ENCODE measurements at places on chromosomes 13 and 19.

- no peak for DNase-seq
Measured at GRCh38 chr19:2774083-2774679, 8.9 kb downstream of the SGTA start.

- DNase-seq: no peak
Measured at GRCh38 chr13:44399074-44399473, 25.4 kb downstream of the SERP2 start.

GRCh38 chr13:46315491-46316075 is 71.5 kb downstream of the RUBCNL start:
- peak; percentile 52 for DNase-seq

DNA sequence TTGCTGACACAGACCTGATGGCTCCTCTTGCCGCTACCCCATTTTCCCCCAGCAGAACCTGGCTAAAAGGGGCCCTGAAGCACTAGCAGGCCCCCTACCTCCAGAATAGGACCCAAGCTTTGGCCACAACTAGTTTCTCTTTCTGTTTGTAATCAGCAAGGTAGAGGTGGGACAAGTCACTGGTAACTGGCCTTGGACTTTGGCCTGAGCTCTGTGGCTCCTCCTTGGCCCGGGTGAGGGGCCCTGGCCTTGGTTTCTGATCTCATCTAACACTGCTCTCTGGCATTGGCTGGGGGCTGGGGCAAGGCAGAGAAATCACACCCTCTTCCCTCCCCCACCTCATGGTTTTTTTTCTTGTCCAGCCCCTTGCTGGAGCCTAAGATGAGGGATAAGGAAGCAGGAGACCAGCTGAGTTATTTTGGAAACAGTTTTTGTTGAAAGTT is 2.1 kb downstream of the CALM3 start:
- no peak for DNase-seq

DNA sequence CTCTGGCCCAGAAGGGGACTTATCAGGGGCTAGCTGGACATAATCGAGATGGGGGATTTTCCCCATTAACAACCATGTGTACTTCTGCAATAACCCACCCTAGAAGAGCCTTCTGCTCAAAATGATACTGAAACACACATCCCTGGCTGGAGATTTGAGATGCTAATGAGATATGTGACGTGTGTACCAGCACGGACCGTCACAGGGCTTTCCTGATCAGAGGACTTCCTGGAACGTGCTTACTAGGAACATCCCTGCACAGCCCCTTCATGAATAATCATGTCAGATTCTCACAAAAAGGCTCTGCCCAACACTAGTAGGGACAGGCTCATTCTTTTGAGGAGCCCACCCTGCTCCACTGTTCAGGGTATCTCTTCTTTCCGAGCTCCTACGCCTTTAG is 6.5 kb upstream of the ERVV-1 start:
- no peak for DNase-seq

DNA sequence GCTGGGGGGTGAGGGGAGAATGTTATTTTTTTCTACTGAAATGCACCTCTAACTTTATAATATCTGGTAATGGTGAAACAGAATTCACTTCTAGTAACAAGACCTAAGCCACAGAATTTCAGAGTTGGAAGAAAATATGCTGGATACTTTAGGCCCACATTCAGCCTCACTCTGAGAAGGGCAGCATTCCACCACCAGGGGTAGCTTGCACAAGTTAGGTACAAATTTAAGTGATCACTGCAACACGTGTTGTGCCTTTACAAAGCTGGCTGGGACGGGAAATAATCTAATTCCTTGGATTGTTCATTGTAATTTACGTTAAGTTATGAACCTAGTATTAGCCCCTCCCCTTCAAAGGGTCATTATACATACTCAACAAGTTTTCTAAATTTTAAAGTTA is 192.3 kb downstream of the RGCC start:
- no peak for DNase-seq

DNA sequence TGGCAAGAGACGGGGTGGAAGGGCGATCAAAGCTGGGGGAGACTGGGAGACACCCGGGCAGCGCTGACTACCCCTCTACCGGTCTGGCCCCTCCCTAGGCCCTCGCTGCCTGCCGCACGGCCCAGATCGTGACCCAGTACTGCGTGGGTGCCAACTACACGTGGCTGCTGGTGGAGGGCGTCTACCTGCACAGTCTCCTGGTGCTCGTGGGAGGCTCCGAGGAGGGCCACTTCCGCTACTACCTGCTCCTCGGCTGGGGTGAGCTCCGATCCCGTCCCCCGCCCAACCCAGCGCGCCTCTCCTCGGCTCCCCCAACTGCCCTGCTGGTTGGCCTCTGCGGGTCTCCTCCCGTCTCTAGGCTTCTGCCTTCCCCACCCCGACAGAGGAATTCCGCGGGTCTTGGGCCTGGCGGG is 8.8 kb downstream of the GIPR start:
- DNase-seq: peak; percentile 81

DNA sequence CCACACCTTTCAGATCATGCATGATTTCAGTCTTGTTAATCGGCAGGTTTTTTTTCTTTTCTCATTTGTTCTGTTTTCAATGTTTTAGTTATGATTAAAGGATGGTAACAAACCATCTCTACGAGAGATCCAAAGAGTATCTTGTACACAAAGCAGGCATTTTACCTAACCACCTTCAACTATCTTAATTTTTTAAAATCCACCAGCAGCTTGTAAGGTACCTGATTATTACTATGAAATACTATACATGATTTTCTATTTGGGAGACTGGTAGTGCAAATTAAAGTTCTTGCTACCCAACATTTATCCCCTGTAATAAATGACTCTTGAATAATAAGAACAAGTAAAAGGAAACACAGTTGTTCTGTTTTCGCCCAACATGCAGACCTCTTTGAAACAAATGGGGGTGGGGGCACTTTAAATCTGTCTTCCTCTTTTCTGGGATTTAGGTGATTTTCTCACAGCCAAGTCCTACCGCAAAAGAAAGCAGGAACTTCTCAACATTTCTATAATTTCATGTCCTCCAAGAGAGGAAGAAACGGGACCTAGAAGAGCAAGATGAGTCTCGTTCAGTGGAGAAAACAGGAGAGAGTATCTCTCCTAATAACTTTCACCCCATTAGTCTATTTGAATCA is 3.6 kb downstream of the POU4F1 start:
- no peak for DNase-seq

GRCh38 chr19:19423322-19423721 is 17.8 kb downstream of the GATAD2A start:
- no peak for DNase-seq

- no peak for DNase-seq
Measured at GRCh38 chr19:33247441-33247819, 21.8 kb upstream of the SLC7A10 start.

DNA sequence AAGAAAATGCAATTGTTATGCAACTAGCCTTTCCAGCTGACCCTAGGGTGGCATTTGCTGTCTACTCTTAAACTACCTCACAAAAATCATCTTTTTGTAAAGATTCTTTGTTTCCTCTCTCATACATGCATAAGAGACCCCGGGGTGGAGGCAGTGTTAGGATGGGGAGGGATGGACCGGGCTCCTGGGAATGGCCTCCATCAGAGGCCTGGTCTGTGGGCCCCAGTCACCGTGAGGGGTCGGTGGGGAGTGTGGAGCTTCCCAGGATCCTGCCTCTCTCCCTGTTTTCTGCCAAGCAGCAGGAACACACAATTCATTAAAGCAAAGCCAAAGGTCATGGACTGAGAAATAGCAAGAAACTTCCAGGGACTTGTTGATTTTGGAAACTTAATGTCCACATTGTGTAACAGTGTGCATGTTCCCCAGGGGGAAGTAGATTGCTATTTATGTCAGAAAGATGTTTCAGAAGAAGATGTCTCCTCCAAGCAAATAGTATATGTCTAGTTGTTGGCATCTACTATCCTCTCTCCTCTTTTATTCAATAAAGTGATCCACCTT is 241.4 kb downstream of the ENOX1 start:
- no peak for DNase-seq

- DNase-seq: no peak
Measured at GRCh38 chr19:35637165-35637564, 4.4 kb upstream of the ETV2 start.

DNA sequence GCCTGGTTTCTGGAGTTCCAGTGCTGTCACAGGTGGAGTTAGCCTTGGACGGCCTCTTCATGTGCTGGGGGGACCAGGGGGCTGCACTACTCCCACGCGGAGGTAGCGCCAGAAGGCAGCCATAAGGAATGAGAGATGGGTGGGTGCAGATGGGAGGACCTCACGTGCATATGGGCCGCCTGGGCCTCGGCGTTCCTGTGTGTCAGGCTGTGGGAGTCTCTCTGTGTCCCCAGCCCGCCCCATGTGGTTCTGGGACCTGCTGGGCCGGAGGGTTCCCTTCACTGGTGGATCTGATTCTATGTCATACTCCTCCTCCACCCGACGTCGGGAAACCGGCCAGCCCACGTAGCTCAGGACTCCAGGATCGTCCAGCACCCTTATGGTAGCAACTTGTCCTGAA is 149.0 kb upstream of the SOX1 start:
- no peak for DNase-seq

GRCh38 chr13:20435616-20436368 is 89.9 kb downstream of the CRYL1 start:
- no peak for DNase-seq

DNA sequence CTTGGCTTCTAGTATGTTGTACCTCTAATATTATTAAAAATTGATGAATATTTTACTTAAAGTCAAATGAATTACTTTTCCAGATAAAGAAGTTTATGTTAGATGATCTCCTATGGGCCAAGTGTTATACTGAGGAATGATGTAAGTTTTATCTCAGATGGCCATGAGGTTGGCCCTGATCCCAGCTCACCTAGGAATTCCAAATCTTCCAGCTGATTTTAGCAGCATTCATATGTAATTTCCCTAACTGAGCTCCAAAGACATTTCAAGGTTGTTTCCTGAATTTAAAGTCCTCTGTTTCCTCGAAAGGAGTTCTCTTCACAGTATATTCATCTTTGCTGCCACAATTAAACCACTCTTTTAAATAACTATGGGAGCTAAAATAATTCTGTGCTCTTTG is 1670.4 kb upstream of the SPRY2 start:
- DNase-seq: no peak

GRCh38 chr13:95155093-95155492 is 146.2 kb downstream of the ABCC4 start:
- no peak for DNase-seq

- peak; percentile 95 for DNase-seq
Measured at GRCh38 chr19:7681340-7682174, 924 bp downstream of the TRAPPC5 start.

DNA sequence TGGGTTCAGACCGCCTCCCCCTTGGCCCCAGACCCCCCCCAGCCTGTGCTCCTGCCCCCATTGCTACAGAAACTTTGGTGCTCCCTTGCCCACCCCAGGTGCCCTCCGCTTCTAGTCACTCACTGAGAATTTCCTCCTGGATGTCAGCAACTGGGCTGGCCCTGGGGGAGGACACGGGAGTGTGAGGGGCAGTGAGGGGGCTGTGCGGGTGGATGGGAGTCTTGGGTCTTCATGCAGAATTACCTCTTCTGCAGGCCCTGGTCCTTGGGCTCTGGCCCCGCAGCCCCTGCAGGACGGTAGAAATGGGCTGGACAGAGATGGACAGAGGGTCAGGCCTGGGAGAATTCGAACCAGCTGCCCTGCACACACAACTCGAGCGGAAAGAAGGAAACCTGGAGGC is 4.8 kb downstream of the LILRB5 start:
- no peak for DNase-seq

GRCh38 chr19:11018763-11019162 is 57.9 kb downstream of the SMARCA4 start:
- DNase-seq: no peak

DNA sequence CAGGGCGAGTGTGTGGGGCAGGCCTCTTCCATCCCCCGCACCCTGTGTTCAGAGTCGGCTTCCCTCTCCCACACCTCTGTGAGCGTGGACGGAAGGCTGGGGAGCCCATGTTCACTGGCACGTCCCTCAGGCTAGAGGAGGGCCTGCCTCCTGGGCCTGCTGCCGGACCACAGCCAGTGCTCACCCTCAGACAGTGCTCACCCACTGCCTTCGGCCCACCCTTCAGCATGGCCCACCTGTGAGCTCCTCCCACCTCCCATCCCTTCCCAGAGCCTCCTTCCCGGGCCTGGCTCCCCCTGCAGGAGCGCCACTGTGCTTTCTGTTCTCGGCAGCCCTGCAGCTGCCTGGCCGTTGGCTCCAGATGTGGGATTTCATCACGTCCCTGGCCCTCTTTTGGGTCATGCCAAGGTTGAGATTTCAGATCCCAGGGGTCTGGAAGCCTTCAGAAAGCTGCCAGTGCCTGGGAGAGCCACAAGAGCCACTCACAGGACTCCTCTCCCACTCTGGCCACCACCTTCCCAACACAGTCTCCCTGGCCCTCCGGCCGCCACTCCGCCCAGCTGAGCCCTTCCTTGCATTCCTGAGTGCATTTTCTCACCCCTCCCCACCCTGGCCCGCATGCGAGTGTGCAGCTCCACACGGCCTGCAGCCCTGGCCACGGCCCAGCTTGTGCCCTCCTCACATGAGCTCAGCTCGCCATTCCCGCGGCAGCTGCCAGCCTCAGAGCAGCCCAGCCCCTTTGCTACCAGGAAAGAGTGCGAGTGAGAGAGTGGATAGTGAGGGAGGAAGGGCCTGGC is 25.3 kb downstream of the CAPN12 start:
- no peak for DNase-seq

- no peak for DNase-seq
Measured at GRCh38 chr13:82136880-82137279, 1745.4 kb downstream of the SLITRK1 start.

- no peak for DNase-seq
Measured at GRCh38 chr19:13998426-13998825, 7.7 kb downstream of the RFX1 start.

- no peak for DNase-seq
Measured at GRCh38 chr13:97307882-97308624, 85.9 kb downstream of the MBNL2 start.
